ENCODE measurements at places on chromosomes 3 and 15. TPM values are rescaled to one million over a fixed set of nuclear protein-coding genes. Genes with fewer than 3 reads are reported as not detected.
A peak's percentile ranks its signal among the peaks of the same experiment; 100 is the strongest.

The HIGD2B gene
- polyA plus RNA-seq: not detected

The SAMMSON gene
- not detected for polyA plus RNA-seq

The TIMP4 gene
- not detected for polyA plus RNA-seq

DNA sequence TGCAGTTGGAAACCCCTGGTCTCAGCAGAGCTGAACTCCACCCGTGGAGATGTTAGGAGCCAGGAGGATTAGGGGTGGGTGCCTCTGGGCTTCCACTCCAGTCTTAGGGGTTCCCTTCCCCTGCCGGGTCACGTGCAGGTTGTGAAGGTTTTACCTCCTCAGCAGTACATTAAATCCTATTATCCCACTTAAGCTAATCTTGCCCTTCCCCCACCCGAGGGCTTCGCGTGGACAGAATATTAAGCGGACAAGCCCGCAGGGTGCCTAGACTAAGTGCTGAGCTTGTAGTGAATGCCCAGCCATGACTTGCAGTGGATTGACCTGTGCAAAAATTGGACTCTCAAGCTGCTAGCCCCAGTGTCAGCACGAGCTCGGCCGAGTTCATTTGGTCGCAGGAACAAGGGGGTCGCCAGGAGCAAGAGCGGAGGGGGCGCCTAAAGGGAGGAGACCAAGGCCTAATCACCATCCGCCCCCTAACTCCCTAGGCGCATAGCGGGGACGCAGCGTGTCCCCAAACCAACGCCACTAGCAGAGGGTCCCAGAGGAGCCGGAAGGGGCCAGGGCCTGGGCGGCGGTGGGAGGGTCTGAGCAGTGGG lies 498 bp upstream of the SEMA4B start:
- H3K4me1 ChIP-seq: peaks cover 37% of the 10 kb centered on the region

GRCh38 chr15:98713585-98714001 lies 65.3 kb downstream of the IGF1R start:
- H3K27me3 ChIP-seq: no peaks in the 10 kb centered on the region
- H3K27ac ChIP-seq: peak overlapping the region; percentile 34
- no peak for DNase-seq

The SPTBN5 gene
- 0.23 TPM for polyA plus RNA-seq

DNA sequence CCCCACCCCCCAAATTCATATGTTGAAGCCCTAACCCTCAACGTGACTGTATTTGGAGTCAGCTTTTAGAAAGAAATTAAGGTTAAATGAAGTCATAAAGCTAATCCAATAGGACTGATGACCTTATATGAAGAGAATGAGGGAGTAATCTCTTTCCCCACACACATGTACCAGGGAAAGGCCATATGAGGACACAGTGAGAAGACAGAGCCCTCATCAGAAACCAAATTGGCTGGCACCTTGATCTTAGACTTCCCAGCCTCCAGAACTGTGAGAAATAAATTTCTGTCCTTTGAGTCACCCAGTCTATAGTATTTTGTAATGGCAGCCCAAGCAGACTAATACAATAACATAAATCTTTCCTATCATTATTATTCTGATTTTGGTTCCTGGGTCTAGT lies 194.7 kb upstream of the NANOGP8 start:
- H3K27ac ChIP-seq: no peak overlapping the region
- H3K4me1 ChIP-seq: no peaks in the 10 kb centered on the region
- H3K27me3 ChIP-seq: no peaks in the 10 kb centered on the region
- no peaks in the 10 kb centered on the region for H3K36me3 ChIP-seq
- DNase-seq: no peak
- H3K4me3 ChIP-seq: no peak overlapping the region

DNA sequence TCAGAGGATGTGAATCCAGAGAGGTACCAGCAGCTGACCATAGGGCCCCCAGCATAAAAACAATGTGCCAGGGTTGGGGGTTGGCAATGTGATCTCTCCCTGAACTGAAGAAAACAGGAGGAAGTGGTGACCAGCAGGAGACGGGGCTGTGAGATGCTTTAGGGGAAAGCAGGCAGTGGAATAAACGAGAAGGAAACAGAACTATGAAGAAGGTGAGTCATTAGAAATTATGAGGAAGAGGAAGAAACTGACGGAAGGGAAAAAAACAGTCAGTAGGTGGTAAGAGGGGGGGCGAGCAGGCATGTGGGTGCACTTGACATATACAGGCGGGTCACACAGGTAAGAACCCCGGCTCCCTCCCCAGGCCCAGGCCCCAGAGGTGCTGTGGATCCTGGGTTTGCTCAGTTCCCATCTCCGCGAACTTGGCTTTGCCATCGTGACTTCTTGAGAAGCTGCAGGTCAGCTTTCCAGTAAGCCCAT lies 42.2 kb upstream of the B3GNT5 start:
- no peaks in the 10 kb centered on the region for H3K27me3 ChIP-seq
- no peak overlapping the region for H3K27ac ChIP-seq
- no peaks in the 10 kb centered on the region for H3K36me3 ChIP-seq
- H3K4me3 ChIP-seq: no peak overlapping the region
- no peaks in the 10 kb centered on the region for H3K4me1 ChIP-seq

The TMOD2 gene
- polyA plus RNA-seq: 2.7 TPM

GRCh38 chr3:99918715-99919114 lies 101.1 kb downstream of the CMSS1 start:
- DNase-seq: no peak
- H3K27ac ChIP-seq: no peak overlapping the region
- H3K4me3 ChIP-seq: no peak overlapping the region

The RASL12 gene
- not detected for polyA plus RNA-seq

- no peaks in the 10 kb centered on the region for H3K27me3 ChIP-seq
- no peaks in the 10 kb centered on the region for H3K36me3 ChIP-seq
- H3K4me1 ChIP-seq: no peaks in the 10 kb centered on the region
- H3K27ac ChIP-seq: peak overlapping the region; percentile 50
Observed at GRCh38 chr3:100957261-100957986, 35.8 kb downstream of the ABI3BP start.

DNA sequence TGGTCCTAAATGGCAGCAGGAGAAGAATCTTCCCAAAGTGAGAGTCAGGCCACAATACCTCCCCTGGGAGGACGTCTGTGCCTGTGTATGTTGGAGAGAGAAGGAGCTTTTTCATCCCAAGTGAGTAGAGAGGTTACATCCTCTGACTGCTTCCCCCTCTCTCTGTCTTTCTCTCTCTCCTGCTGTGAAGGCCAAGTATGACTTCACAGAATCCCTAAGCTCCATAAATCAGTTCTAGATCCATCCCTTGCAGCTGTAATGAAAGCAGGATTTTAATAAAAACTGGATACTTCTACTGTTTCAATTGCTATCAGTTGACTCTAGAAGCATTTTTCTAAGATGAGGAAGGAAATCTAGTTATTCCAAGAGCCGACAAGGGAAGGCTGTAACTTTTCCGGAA lies 389.1 kb upstream of the PROK2 start:
- no peak overlapping the region for H3K4me3 ChIP-seq
- H3K4me1 ChIP-seq: peaks cover 15% of the 10 kb centered on the region
- no peaks in the 10 kb centered on the region for H3K36me3 ChIP-seq
- H3K27ac ChIP-seq: no peak overlapping the region
- DNase-seq: no peak
- H3K27me3 ChIP-seq: no peaks in the 10 kb centered on the region

DNA sequence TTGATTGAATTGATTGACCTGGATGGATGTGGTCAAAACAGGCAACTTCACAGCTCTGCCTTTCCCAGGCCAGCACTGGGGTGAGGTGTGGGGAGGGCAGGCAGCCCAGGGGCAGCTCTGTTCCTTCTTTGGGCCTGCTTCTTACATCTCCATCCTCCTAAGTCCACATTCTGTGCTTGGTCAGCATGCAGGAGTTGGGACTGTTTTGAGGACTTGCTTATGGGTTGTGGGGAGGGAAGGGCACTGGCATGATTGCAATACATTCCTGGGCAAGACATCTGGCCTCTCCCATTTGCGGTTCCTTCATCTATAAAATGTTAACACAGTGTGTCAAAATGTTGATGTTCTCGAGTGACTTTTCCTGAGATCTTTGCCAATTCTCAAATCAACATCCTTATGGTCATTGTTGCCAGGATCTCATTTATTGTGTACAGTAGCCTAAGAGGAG lies 84.1 kb downstream of the ST6GAL1 start:
- no peak overlapping the region for H3K4me3 ChIP-seq
- no peak for DNase-seq
- H3K36me3 ChIP-seq: no peaks in the 10 kb centered on the region
- no peak overlapping the region for H3K27ac ChIP-seq

DNA sequence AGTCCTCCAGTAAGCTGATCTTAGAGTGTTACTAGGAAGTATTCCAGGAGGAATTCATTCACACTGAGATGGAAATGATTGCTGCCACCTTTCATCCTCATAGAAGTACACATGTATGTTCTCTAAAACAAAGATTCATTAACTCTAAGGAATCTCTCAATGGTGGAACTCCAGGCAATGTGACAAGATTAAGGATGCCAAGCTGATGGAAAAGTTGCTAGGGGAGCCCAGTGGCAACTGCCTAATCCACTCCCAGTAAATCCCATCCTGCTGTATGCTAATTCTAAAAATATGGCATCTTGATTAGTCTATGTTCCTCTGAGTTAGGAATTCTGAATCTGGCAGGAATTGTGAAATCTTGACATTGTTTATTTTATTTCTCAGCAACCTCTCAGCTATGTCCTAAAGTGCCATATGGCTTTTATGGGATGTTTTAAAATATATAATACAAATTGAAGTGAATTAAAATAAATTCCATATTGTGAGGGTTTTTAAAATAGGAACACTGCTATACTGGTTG lies 210.0 kb upstream of the TRIM42 start:
- DNase-seq: no peak
- H3K4me1 ChIP-seq: no peaks in the 10 kb centered on the region
- no peaks in the 10 kb centered on the region for H3K27me3 ChIP-seq
- H3K4me3 ChIP-seq: no peak overlapping the region
- no peak overlapping the region for H3K27ac ChIP-seq

DNA sequence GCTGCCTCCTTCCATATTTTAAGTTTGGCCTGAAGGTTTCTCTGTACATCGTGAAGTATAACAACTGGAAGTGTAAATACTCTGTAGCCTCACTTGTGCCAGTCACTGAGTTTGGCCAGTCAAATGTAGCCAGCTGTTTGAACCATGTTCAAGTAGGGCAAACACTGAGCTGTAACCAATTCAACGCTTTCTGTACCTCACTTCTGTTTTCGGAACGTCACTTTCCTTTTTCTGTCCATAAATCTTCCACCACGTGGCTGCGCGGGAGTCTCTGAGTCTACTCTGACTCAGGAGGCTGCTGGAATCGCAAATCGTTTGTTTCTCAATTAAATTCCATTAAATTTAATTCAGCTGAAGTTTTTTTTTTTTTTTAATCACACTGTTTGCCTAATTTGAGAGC lies 88.8 kb upstream of the RARB start:
- no peaks in the 10 kb centered on the region for H3K27me3 ChIP-seq
- no peak overlapping the region for H3K27ac ChIP-seq
- H3K4me3 ChIP-seq: no peak overlapping the region
- DNase-seq: no peak

The PAQR5 gene
- 4.3 TPM for polyA plus RNA-seq

DNA sequence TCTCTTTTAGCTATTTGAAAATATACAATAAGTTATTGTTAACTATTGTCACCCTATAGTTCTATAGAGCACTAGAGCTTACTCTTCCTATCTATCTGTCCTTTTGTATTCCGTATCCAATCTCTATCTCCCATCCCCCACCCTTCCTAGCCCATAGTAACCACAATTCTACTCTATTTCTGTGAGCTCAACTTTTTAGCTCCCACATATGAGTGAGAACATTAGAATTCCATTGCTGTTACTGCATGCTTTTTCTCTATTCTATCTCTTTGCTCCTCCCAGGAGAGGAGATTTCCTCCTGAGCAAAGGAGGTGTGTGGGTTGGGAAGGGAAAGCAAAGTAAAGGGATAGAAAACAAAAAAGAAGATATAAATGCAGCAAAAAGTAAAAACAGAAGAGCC lies 105.6 kb upstream of the SLC4A7 start:
- H3K4me1 ChIP-seq: peaks cover 26% of the 10 kb centered on the region
- H3K27ac ChIP-seq: no peak overlapping the region
- H3K27me3 ChIP-seq: no peaks in the 10 kb centered on the region
- no peaks in the 10 kb centered on the region for H3K36me3 ChIP-seq
- DNase-seq: no peak

All from SK-N-SH (cell line).